ENCODE measurements at places on chromosomes 6 and 20.

- DNase-seq, result no peak
These were observed 45.0 kb upstream of the KIF25 start for GRCh38 chr6:167952512-167952859.

DNA sequence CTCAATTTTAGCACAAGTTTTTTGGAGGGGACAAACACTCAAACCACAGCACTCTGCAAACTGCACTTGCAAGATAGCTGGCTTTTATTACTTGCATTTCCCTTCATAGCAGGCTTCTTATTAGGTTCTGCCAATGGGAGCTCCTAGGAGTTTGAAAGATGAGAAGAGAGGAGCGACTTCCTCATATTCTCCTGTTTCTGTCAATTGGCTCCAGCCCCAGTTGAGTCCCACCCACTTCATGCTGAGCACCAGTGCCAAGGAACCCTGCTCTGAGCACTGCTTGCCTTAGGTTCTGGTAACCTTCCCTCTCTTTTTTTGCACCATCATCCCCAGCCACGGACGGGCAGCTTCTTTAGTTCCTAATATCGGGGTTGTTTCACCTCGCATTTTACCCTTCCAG, 67.9 kb downstream of the PSMB1 start:
- no peak for DNase-seq

- DNase-seq, result no peak
These were observed 268.8 kb upstream of the PRDM1 start for GRCh38 chr6:105817370-105817769.

DNA sequence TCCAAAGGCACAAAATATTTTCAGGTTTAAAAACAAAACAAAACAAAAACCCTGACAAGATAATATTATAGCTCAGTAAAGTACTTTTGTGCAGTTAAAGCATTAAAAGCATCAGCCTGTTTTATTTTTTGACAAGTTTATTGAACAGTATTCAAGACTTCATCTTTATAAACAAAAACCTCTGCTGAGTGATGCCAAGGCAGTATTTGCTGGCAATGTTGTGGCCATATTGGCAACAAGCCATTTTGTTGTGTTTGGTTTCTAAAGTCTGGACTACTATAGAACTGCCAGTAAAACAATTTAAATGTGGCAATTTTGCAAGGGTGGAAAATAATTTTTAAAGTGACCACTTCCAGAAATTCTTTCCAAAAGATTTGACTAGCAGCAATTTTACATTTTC, 15.9 kb downstream of the CPNE1 start:
- DNase-seq, result no peak

DNA sequence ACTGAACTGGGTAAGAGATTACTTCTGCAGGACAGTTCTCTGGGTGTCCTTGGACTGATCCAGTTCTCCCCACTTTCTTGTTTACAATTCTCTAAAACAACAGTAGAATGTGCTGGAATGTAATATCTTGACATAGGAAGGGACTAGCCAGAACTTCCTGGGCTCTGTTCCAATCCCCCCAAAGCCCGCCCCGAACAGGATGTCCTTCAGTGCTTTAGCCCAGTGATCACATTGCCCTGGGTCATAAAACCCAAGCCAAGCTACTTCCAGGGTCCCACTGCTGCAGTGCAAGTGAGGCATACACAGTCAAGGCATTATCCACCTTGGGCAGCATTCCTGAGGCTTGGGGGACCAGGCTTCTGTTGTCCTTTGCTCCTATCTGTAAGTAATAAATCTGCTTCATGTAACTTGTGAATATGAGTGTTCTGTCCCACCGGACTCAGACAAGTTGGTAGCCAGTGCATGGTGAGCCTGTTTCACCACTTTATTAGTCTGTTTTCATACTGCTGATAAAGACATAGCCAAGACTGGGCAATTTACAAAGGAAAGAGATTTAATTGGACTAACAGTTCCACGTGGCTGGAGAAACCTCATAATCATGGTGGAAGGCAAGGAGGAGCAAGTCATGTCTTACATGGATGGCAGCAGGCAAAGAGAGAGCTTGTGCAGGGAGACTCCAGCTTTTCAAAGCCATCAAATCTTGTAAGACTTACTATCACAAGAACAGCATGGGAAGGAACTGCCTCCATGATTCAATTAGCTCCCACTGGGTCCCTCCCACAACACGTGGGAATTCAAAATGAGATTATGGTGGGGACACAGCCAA, 23.5 kb downstream of the FITM2 start:
- DNase-seq, result no peak

GRCh38 chr6:113762641-113763040, 94.5 kb upstream of the MARCKS start:
- DNase-seq, result peak; percentile 99

- no peak for DNase-seq
These were observed 49.8 kb upstream of the ERVFRD-1 start for GRCh38 chr6:11161031-11161956.

DNA sequence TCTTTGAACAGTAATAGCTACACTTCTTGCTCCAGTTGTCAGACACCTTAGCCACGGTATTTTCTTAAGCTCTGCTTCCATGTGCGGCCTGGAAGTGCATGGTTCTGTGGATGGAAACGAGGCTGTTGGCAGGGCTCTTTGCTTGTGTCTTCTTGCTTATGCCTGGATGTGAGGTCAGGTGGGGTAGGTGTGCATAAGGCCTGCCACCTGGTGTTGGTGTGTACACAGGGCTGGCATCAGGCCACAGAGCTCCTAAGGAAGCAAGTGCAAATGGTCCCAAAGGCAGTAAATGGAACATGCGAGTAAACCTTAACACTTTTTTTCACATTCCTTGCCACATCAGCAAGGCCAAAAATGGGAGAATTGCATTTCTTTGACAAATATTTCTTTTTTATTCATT, 158.1 kb upstream of the GMDS start:
- no peak for DNase-seq

DNA sequence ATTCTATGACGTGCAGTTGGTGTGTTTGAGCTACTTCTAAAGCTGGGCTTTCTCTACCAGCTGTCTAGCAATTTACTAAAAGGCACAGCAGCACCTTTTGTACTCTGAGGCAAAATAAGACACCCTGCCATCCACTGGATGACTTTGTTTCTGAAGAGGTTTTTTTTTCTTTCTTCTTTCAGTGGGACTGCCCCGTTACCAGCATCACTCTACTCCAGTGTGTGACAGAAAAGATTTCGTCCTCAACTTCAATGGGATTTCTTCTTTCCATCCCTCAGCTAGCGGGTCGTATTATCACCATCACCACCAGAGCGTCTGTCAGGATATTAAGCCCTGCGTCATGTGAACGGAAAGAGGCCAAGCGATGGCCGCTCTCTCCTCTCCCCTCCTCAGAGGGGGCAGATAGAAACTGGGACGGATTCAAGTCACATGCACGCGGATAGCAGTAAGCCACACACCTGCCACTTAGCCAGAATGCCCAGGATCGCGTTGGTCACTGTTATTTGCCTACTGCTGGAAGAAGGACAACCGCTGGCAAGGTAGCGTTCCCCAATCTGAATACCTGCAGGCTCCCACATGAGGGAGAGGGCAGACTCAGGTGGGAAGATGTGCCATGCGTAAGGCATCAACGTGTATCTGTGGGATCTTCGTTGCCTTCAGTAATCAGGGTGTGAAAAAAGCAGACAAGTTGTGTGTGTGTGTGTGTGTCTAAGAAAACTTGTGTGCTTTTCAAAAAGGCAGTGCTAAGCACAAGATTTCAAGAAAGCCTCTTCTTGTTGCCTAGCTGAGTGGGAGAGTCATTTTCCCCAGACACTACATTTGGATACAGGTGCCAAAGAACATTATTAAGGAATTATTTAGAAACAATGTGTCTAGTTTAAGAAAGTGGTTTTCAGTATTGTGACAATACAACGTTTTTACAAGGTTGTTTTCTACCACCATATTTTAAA, 5.4 kb downstream of the FOXF2 start:
- no peak for DNase-seq

DNA sequence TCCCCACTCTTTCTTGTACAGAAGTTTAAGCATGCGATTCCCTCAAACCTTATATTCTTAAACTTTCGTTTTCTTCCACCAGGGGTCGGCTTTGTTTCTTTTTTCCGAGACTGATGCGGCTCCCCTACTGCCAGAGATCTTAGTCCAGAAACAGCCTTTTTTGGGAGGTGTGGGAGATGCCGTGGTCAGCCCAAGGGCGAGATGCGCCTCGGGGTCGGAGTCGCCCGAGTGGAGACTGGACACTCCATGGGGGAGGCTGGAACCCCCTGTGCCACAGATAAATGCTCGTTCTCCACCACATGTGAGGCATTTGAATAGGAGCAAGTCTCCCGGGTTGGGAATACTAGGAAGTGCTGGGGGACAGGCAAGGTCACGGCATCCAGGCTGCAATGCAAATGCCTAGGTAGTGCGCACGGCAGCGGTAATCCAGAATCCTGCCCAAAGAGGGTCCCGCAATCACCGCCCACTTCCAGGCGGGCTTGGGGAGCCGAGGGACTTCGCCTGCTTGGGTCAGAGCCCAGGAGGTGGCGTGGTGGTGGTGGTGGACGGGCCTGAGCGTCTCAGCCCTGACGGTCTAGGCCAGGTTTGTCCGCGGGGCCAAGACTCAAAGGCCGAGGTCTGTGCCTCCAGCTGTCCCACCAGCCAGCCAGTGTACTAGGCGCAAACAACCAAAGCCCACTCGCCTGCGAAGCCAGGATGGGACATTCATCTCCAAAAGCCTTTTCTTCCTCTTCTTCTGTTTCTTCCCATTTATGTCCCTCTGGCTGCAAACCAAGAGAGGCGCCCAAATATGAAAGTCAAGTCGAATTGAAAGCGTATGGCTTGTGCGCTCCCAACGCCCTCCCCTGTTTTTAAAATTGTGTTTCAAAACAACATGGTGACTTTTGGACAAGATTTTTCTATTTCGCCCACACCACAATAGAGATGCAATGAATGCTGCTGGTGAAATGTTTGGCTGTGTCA, 39.3 kb upstream of the OSTM1 start:
- peak; percentile 66 for DNase-seq

DNA sequence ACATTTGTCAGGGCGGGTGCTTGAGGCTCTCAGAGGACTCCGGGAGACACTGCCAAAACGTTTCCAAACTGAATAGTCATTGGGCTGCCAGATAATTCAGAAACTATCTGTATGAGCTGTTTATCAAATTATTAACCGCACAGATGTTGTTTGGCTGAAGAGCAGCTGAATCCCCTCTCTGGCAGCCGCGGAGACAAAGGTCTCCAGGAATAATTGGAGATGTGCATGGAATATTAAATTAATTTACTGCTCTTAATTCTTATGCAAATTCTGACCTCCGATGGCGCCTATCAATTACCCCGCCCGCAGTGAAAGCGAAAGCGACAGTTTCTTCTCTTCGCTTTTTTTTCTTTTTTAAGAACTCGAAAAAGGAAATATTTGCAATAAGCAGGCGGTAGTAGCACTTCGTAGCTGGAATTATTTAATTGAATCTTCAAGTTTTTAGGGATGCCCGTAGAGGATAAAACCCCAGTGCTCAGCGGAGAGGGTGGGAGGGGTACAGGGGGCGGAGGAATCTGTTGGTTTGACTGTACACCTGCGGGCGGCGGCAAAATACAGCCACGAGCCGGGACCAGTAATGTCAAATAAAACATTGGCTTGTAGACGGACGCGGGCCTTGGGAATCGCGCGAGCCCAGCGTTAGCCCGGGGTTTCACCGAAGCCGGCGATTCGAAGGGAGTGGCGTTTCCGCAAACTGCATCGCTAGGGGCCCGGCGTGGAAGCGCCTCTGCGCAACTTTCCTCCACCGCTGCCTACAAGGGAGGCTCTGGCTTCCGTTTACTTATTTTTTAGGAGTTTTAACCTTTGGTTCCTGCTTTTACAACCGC, 6.2 kb downstream of the LINC00237 start:
- DNase-seq, result peak; percentile 85

DNA sequence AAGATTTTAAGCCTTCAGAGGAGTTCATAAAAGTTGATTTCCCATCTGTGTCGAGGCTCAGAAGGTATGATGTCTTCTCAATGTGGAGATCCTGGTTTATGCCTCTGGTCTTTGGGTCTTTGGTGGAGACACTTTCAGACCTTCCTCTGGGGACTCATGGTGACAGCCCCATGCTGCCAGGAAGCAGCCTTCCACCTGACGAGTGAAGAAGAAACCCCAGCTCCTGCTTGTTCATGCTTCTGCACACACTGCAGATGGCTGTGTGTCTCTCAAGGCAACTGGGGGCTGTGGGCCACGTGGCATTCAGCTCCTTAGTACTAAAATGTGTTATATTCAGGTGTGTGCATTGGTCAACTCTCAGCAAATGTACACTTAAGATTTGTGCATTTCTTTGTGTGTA, 4.9 kb upstream of the SCP2D1 start:
- no peak for DNase-seq

GRCh38 chr6:54285595-54285994, 22.6 kb upstream of the TINAG start:
- no peak for DNase-seq

DNA sequence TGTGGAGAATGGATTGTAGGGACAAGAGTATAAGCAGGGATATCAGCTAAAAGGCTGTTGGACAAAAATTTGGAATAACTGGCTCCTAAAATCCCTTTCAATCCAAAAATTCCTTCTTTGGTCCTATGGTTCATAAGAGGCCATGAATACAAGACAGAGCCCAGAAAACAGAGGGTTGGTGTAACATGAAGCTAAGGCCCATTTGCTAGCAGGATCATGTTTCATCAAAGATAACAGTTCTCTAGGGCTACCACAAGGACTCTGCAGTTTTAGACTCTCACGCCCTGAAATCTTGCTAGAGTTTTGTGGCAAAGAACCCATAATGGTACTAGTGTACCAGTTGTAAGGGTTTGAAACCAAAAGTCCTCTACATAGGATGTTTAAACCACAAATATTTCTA, 327.8 kb upstream of the TBX18 start:
- DNase-seq, result no peak

DNA sequence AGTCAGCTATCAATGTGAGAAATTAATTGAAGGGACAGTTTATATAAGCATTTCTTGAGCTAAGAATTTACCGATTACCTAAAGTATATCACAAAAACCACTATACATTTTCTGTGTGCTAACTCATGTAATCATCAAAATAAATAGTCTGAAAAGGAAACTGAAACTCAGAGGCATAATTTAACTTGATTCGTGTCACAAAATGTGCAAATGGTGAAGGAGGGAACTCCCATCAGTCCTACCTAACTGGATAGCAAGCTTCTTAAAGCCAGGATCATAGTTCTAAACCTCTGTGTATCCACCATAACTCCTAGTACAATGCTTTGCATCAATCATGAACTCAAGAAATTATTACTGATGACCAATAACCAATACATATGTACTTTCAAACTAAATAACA, 91.0 kb downstream of the ASCC3 start:
- DNase-seq, result no peak
